Stimulated activated CD8-positive, alpha-beta memory T cell treated with anti-CD3 and anti-CD28 coated beads, Interleukin-7, amount 100 ng/mL, for 24 hours (primary cell): ENCODE measurements at places on chromosomes 11 and 22.

DNA sequence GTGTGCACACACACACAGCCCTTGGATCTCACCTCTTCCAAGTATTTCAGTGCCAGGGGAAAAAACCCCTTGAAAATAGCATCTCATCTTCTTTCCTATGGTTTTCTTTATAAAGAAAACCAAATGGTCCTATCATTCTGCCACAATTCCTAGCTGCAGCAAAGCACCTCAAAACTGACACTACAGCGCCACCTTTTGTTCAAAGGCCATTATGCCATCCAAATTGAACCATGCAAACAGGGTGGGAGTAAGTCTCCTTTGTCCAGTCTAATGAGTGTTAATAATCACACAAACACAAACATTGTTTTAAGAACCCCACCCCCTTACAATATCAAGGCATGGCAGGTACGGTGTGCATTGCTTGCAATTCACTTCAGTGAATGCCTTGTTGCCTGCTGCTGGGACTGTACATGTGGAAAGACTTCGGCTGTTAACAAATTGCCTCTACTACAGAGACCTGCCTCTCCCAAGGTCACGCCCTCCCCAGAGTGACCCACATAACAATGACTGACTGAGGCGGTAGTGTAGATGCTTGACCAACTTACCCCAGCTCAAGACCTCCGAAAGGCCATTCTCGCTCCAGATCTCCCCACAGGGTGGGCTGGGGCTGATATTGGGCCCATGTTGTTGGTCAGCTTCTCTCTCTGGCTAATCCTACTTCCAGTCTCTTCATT is 31.7 kb downstream of the FAM181B start:
- no peak for DNase-seq

DNA sequence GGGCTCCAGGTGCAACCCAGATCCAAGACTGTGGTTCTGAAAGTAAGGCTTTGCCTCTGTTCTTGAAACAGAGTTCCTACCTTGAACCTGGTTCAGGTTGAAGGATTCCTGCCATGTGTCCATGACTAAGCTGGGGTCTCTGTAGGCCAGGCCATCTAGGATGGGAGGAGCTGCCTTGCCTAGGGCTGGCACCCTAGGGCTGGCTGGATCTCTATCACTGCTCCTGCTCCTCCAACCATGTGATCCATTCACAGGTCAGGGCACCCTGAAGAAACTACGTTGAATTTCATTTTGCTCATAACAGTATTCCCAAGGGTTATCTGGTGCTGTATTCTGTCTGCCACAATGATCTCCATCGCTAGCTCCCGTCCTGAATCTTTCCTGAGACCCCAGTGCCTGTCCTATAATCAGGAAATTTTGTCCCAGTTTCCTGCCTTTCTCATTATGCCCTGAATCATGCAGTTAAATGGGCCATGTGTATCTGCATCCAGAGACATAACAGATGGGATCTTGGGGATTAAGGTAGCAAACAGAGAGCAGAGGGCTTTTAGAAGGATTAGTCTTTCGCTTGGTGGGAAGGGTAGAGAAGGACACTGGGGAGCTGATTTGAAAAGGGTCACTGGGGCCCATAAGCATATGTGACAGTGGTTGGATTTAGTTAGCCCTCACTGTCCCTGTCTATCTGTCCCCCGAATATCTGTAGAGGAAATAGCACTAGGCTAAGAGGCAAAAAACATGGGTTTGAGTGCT is 98.2 kb upstream of the MTMR2 start:
- no peak for DNase-seq

DNA sequence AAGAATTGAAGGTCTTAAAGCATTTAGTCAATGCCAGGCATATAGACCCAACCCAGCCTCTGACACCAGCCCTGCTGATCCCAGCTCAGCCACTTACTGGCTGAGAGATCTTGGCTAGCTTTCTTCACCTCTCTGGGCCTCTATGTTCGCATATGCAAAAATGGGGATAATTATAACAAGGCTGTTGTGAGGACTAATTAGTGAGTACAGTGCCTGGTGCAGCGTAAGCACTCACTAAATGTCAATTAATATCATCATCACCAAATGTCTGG is 10.5 kb downstream of the CHST1 start:
- no peak for DNase-seq

- no peak for DNase-seq
These were observed 13.6 kb downstream of the IL17RA start for GRCh38 chr22:17098379-17098819.

GRCh38 chr11:73521621-73522020 is 76.3 kb downstream of the FAM168A start:
- no peak for DNase-seq

DNA sequence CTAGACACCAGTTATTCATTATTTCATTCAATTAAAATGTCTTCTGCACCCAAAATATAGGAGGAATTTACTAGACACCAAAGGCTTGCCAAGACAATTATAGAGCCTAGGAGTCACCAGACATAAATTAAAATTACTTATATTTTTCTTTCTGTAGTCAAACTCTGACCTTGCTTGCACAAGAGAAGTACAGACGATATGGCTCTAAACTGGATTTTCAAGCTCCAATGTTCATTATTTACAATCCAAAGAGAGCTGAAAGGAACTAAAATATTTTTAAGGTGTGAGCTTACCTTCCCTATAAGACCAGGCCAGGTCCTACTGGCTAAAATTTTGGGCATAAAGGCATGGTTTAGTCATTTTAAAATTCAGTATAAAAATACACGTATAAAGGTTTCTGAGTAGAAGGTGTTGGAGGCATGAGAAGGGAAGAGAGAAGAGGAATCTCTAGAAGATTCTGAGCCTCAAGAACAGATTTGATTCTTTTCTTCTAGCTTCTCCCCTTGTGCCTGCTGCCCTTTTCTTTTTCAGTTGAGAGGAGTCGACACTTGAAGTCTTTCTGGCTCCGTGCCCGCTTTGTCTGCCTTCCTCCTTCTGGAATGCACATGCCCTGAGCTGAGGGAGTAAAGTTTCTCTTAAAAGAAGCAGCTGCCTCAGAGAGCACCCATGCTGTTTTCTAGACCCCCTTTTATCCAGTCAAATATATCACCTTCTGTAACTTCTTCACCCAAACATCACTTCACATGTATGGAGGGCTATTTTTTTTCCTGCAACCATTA is 13.5 kb downstream of the C11orf97 start:
- no peak for DNase-seq

- no peak for DNase-seq
These were observed 1481.4 kb downstream of the BRD1 start for GRCh38 chr22:48346311-48346710.

GRCh38 chr11:27933992-27934829 is 173.7 kb downstream of the KIF18A start:
- DNase-seq: no peak

DNA sequence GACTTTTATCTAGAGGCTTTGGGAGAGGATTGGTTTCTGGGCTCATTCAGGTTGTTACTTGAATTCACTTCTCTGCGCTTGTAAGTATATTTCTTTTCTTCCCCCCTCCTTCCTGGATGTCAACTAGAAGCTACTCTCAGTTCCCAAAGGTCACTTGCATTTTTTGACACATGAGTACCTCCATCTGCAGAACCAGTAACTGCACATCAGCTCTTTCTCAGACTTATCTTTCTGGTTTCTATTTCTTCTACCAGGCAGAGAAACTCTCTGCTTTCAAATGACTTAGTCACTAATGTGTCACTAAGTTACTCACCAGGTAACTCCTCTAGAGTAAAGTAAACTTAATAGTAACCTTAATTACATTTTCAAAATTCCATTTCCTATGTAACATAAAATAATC is 773.0 kb upstream of the LUZP2 start:
- DNase-seq: no peak

DNA sequence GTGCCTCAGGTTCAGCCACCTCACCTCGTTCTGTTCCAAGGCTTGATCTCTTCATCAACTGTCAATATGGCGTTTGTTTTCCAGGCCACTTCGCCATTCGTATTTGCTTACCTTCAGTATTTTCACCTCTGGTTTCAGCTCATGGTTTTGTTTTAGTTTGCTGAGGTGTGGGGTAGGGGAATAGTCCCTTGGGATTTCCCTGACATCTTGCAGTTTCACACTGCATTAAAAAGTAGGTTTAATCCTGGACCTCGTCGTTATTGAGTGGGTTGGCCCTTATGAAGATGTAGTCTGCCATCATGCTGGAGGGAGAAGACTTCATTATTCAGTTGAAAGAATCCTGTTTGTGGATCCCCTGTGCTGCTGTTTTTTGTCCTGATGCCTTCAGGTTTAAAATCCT is 46.0 kb downstream of the C11orf91 start:
- no peak for DNase-seq

DNA sequence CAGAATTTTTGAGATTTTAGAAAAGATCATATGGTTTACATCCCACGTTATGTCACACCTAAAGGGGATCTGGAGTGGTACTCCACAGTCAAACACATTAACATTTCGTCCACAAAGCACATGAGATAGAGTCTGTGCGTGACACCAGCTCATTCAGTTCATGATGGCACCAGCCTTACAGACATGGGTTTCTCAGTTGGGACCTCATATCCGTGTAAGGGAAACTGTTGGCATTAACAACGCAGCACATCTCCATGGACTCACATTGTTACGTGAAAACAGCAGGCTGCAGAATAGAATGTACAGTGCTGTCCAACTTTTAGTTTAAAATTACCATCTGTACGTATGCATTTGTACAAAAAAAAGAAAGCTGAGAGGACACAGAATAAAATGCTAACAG is 14.0 kb downstream of the RIC8A start:
- no peak for DNase-seq

DNA sequence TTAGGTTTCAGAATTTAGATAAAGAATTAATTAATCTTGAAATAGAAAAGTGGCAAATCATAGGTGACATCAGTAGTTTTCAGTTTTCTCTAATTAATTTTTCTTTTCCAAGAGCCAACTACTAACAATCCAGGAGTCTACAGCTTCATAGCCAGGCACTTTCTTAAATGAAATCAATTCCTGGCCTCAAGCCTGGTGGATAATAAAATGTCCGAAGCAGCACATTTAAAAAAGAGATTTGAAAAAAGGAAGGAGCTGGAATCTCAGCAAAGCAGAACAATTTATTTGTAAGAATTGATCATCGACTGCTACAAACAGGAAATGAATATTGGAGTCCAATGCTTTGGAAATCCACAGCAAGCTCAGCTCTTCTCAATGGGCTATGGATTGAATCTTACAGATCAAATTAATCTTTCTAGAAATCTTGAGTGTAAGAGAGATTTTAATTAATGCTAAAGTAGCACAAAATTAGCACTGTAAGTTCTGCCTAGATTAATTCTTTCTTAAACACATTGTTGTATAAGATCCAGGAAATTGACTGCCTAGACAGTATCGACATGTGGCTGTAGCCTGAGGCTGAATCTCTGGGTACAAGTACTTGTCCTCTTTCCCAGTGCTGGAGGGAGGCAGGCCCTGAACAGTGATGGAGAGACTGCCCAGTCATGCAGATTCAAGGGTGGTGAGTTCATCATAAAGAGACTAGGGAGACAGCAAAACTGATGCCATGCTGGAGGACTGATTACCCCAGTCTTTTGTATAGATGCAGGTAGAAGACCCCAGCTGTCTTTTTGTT is 167.8 kb upstream of the POU2AF2 start:
- DNase-seq: no peak

DNA sequence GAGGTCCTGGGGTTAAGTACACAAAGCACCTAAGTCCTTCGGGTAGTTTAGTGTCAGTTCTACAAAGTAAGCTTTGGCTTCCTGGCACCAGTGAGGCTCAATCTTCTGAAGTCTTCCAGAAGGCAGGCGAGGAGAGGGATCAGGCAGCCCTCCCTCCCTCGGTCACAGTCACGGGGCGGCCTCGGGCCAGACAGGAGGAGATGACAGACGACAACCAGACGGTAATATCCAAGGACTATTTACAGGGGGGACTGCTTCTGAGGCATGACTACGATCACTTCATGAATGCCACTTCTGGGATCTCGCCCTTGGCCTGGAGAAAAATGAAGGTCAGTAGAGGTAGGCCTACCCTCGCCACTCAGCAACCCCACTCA is 383 bp upstream of the TMEM223 start:
- DNase-seq: no peak

DNA sequence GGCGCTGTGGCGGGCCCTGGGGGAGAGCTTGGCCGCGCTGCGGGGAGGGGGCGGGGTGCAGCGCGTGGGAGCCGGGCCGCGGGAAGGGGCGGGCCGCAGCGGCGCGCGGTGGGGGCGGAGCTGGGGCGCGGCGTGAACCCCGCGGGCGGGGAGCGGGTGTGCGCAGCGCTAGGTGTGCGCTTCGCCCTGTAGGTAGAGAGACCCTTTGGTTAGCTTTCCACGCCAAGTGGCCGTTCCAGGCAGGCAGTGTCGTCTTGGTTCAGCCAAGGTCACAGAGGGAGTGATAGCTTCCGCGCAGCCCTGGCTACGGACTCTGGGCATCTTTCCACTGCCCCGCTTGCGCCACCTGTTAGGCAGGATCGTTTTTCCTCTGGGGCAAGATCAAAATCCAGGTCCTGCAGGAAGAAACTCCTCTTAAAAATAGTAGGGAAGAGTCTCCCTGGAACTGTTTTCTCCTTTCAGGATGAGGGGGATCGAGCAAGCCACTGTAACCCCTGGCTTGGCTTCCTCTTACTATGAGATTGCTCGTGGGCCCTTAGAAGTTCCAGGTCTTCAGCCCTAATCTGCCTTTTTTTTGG is 434 bp downstream of the BANF1 start:
- DNase-seq: no peak

DNA sequence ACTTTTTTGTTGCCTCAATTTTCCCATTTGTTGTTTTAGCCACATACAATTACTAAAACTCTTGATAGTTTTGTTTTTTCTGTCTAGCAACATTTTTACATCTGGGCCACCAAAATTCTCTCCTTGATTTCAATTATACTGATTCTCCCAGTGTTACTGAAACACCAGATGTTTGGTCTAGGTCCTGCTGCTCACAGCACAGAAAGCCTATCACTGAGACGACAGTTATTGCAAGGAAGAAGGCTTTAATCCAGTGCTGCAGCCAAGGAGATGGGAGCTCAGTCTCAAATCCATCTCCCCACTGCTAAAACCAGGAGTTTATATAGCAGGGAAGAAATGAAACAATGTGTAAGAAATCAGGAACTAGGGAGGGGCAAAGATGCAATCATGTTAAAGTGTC is 837.7 kb upstream of the CNTN5 start:
- no peak for DNase-seq

DNA sequence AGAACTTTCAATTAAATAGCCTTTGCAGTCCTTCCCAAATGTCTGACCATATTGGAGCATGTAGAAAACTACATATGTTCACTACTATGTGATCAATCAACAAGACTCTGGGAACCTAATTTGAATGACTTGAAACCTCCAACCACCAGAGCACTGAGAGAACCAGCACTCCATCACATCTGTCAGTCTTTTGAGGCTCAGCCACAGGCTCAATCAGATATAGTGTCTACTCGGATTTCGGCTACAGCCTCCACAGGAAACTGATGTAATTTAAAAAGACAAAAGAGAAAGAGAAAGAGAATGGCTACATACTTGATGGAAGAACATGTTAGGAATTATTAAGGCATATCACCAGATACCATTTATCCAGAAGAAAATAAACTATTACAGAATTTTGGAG is 859.0 kb downstream of the FAM181B start:
- DNase-seq: no peak
